CD4-positive, alpha-beta T cell treated with Interleukin-17A for 4 hours (primary cell): ENCODE measurements at places on chromosomes 1 and 21.

GRCh38 chr1:40825435-40825788 is 36.8 kb downstream of the CITED4 start:
- no peak for DNase-seq

DNA sequence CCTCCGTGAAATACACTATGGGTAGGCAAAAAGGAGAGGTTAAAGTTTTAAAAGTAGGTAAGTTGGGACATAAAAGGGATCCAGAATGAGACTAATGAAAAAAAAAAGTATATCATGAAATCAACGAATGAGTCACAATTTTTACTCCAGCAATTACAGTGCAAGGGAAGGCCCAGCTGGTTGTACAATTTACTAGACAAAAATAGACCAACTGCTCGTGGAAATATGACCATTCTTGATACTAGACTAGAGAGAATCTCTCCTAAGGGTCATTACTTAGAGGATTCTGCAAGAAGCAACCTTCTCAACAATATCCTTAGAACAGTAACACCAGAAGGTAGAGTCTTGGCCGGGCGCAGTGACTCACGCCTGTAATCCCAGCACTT is 55.1 kb upstream of the EFHD2 start:
- DNase-seq: no peak

- no peak for DNase-seq
Observed at GRCh38 chr1:171636141-171636540, 14.1 kb downstream of the MYOCOS start.

DNA sequence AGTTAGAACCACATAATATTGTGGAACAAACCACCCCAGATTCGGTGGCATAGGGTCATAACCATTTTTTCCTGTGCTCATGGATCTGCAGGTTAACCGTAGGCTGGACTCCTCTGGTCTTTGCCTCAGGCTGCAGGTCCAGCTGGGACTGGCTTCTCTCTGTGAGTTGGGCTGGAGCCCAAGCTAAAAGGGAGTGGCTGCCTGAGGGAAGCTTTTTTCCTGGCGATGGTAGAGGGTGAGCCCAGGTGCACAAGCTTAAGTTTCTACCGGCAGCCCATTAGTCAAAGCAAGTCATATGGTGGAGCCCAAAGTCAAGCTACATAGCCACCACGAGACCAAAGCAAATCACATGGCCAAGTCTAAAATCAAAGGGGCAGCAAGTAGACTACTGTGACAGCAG is 13.8 kb downstream of the EPHX4 start:
- DNase-seq: no peak

DNA sequence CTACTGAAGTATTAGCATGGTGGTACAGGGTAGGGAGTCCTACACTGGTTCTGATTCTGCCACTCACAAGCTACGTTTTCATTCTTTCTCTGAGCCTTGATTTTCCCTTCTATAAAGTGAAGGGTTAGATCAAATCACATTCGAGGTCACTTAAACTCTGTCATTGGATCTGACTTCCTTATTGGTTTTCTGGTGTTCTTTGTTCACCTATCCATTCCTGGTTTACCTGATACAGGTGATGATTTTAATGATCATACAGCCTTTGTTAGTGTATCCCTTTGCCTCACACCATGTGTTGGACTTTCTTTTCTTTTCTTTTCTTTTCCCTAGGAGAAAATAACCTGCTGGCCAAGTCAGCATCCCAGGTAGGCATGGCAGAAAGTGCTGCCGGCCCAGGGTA is 74.8 kb downstream of the NOS1AP start:
- no peak for DNase-seq

DNA sequence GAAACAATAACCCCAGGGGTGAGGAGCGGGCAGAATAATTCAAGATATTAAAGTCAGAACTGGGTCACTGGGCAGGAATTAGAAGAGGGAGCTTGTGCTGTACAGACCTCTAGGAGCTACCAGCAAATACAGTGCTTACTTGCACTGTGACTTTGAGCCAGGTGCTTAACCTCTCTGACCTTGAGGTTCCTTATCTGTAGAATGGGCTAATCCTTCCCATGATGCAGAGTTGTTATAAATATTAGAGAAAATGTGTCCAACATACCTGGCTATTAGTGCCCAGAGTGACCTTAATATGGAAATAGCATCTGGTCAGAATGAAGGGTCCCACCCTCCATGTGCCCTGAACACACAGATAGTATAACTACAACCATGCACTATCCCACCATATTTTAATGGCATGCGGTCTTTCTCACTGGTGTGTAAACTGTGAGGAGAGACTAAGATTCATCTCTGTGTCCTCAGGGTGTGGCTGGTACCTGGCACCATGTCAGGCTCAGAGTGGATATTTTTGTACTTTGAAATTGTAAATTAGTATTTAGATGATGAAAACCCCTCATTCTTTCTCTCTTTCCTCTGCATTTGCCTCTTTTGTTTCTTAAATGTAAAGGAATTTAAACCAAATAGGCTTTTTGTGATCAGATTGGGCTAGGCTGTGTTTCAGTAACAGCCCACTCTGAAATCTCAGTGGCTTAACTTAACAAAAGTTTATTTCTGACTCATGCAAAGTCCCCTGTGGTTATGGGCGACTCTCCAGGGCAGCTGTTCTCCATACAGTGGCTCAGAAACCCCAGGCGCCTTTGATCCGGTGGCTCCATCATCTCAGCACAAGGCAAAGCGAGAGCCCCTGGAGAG is 60.0 kb upstream of the ROR1 start:
- DNase-seq: no peak

DNA sequence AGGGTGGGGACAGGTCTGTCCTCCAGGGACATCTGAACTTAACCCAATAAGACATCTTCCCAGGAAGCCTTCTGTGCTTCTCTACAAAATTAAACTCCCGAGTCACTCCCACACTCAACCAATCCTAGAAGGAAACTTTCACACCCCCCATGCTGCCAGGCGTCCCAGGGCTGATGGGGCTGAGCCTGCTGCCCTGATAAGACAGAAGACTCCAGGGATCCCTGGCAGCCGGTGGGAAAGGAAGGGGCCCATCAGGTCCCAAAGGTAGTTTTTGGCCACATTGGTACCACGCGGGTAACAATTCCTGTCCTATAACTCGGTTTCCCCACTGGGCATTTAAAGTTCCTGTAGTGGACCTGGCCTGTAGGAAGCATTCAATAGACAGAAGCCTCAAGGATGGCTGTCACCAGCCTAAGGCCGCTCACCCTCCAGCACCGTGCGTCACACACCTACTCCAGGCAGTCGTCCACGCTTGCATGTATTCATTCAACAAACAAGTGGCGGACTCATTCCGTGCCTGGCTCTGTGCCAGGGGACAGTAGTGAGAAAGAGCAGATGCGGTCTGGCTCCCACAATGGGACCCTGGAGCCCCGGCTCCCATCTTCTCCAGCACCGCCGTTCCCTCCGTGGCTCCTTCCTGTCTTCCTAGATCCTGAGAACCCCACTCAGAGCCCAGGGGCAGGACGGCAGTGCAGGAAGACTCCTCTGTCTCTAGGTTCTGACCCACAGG is 465.2 kb downstream of the NPHP4 start:
- DNase-seq: no peak

GRCh38 chr1:203931953-203932352 is 70.6 kb downstream of the SNRPE start:
- DNase-seq: no peak

GRCh38 chr1:243731301-243731891 is 118.6 kb downstream of the AKT3 start:
- no peak for DNase-seq

DNA sequence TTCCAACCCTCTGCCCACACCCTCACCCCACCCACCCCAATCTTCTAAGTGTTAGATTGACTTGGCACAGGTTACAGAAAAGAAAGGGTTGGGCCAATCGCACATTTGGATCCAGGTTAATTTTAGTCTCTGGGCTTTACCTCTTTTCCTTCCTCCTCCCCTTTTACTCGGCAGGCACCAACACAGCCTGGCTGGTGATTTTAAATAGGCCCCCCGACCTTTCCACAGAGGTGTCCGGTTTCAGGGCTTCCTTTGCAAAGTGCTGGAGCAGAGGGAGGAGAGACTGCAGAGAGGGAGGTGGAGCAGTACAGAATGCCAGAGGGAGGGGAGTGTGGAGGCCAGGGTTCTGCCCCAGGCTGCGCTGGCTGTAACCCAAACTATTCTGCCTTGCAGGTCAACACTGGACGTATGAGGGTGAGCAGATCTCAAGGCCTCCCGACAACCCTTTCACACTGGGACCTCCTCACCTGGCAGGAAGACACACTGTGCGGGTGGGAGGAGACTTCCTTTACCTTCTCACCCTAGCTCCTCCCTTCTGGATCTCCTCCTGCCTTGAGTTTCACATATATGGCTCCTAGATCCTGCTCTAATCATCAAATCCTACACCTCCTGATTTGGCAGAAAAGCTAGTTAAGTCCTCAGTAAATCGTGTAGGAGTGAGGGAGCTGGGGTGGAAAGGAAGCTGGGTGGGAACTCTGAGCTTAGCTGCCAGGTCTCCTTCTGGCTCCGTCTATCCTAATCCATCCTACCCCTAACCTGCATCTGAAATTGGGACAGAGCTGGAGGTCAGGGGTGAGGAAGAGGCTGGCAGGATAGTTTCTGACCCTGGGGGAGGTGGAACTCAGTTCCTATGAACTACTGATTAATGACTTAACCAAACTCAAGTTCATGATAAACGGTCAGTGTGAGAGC is 2.4 kb downstream of the CA14 start:
- no peak for DNase-seq

GRCh38 chr21:38267991-38268863 is 11.4 kb downstream of the KCNJ15 start:
- no peak for DNase-seq

DNA sequence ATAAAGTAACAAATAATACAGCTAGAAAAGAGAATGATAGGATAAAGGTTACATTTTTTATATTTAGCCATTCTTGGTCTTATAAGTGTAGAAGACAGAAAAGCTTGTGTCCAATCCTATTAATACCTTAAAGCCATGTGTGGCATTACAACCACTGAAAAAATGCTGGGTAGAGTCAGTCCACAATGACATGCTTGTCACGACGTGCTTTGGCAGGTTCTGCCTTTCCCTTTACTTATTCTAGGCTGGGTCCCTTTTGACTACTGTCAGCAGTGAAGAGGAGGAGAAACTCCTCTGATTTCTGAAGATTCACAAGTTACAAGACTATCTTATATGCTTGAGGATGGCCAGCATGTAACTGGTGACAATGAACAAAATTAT is 14.6 kb upstream of the AIM2 start:
- no peak for DNase-seq

DNA sequence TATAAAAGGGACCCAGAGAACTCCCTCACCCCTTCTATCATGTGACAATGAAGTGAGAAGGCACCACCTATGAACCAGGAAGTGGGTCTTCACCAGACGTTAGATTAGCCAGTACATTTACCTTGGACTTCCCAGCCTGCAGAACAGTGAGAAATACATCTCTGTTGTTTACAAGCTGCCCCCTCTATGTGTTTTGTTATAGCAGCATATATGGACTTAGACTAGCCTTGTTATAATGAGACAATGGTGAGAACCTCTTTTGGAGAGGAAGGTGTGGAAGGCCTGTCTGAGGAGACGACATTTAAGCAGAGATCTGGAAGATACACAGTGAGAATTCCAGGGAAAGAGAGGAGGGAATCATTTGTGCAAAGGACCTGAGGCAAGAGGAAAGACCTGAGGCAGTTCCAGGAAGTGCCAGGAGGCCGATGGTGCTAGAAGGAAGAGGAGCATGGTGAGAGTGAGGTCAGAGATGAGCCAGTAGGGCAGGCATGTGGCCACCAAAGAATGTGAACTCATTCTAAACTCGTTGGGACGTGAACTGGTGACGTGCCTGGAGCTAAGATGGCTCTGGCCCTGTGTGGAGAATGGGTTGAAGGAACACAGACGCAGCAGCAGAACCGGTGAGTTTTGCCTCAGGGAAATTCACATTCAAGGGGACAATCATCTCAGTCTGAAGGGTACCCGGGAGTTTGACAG is 98.9 kb upstream of the IRF2BP2 start:
- no peak for DNase-seq

GRCh38 chr1:3423896-3424611 is 30.4 kb upstream of the ARHGEF16 start:
- no peak for DNase-seq

DNA sequence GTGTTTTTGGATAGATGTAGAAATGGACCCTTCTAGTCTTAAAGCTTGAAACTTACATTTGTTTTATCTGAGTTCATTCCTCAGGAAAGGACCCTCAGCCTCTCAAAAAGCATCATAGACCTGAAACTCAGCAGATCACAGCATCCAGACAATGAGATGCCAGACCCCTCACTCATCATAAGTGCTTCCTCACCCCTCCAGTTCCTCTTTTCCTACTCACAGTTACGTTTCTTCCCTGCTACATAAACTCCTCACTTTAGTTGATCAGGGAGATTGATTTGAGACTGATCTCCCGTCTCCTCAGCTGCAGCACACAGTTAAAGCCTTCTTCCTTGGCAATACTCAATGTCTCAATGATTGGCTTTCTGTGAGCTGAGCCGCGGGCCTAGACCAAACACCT is 282.0 kb downstream of the FAM72C start:
- no peak for DNase-seq

- DNase-seq: no peak
Observed at GRCh38 chr1:60619581-60619980, 462.8 kb upstream of the NFIA start.

- DNase-seq: no peak
Observed at GRCh38 chr1:112818990-112819689, 104.0 kb upstream of the PPM1J start.

- DNase-seq: no peak
Observed at GRCh38 chr1:85366391-85367170, 90.1 kb upstream of the BCL10 start.

- no peak for DNase-seq
Observed at GRCh38 chr1:151371370-151372057, 991 bp downstream of the SELENBP1 start.

- DNase-seq: no peak
Observed at GRCh38 chr1:117128323-117129079, 7.0 kb upstream of the TRIM45 start.

- no peak for DNase-seq
Observed at GRCh38 chr1:67382292-67382691, 47.9 kb downstream of the SERBP1 start.

DNA sequence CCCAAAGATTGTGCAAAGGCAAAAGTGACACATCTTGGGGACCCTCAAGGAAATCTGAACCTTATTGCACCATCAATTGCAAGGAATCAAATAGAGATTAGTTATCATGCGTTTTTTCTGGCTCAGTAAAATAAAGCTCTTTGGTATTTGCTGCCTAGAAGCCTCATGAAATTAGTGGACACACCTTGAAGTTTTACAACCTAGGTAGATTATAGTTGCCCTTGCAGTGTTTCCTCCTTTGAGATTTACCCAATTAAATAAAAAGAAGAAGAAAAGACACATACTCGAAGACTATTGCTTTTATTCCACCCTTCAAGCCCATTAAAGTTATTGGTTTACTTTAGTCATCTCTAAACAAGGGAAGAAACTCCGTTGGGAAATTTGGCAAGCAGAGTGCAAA is 70.0 kb downstream of the IL23R start:
- DNase-seq: no peak

GRCh38 chr1:239583536-239583935 is 197.2 kb downstream of the CHRM3 start:
- DNase-seq: no peak

GRCh38 chr1:203926025-203926540 is 64.7 kb downstream of the SNRPE start:
- DNase-seq: no peak
